Activated T-cell treated with anti-CD3 and anti-CD28 coated beads, Interleukin-2, amount 50 U/mL, for 24 hours (primary cell): ENCODE measurements at places on chromosomes 3 and 15.

DNA sequence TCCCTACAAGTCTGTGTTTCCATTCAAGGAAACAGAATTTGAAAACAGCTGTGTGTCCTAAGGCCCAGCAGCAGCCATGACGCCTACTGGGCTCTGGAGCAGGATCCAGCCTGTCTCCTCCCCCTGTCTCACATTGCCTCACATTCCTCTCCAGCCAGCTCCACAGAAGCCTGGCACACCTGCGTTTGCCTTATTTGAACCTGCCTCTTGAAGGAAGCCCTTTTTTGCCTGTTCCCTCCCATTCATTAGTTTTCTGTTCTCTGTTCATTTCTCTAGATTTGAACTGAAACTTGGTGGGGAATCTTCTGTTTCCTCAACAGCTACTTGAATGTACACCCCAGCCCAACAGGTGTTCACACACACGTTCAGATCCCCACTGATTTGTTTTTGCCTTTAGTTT lies 890.5 kb downstream of the TUSC7 start:
- no peak for DNase-seq

DNA sequence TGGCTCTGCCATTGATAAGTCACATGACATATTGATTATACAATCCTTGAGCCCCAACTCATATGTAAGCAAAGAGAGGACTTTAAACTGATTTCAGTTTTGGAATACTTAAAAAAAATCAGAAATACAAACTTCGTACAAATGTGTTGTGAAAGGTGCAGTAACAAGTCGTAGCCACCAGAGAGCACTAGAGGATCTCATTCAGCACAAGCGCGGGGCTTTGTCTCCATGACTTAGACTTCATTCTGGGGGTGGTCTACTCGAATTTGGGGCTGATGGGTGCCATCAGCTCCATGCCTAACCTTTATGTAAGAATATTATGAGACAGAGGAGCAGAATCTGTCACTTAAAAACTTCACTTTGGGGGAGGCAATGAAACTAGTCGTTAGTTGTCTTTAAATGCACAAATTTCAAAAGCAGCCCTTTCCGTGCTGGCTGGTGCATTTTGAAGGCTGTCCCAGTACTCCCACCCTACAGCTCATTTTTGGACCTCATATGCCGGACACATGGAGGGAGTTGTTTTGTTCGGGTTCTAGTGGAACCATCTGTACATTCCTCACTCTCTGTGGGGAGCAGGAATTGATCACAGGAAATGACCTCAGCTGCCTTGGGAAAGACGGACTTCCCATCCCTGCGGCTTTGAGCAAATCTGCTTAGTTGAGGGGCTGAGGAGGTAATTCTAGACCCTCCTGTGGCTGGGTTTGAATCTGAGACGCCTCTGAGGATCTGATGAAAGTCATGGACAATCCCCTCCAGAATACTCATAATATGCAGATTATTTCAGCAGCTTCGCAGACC lies 27.5 kb upstream of the MASP1 start:
- DNase-seq = peak; percentile 42

GRCh38 chr3:34837848-34838741 lies 801.2 kb upstream of the ARPP21 start:
- DNase-seq = no peak

GRCh38 chr3:20442846-20443245 lies 256.8 kb upstream of the SGO1 start:
- DNase-seq = no peak

- no peak for DNase-seq
These were observed 66.5 kb downstream of the LEKR1 start for GRCh38 chr3:156892701-156893100.

DNA sequence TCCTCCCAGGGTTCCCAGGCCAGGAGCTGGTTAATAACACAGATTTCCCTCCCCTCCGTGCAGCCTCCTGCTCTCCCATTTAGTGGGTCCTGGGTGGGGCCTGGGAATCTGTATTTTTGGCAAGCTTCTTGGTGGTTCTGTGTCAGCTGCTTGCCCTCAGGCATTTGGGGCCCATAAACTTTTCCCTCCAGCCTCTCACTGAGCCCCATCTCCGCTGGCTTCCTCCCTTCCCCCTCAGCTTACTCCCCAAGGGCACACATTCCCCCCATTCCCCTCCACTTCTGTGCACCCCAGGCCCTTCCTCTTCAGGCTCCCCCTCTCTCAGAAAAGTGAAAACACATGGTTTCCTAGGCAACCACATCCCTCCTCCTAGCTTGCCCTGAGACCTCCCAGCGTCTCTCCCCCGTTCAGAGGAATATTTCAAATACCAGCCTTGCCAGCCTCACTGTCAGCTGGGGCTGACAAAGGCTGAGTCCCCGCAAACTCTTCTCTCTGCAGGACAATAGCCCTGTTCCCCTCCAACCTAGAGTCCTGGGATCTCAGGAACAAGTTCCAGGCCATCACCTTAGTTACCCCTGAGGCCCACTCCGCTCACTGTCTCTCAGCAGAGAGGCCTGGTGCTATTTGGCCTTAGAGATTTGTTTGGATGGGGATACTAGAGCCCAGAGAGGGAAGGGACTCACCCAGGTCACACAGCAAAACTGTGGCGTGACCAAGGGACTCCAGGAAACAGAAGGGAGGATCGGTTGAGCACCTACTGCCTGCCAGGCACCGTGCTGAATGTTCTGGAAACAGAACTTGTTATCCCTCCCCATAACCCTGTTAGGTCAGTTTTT lies 44.6 kb upstream of the SMAD6 start:
- no peak for DNase-seq

GRCh38 chr15:39919748-39920509 lies at the start of gene GPR176:
GPR176 (minus strand) TSS chr15:39920266; CDS start chr15:39920026, 240 bp downstream.
- peak; percentile 61 for DNase-seq

GRCh38 chr15:65329984-65330735 lies 25.7 kb downstream of the RNU5B-1 start:
- no peak for DNase-seq

DNA sequence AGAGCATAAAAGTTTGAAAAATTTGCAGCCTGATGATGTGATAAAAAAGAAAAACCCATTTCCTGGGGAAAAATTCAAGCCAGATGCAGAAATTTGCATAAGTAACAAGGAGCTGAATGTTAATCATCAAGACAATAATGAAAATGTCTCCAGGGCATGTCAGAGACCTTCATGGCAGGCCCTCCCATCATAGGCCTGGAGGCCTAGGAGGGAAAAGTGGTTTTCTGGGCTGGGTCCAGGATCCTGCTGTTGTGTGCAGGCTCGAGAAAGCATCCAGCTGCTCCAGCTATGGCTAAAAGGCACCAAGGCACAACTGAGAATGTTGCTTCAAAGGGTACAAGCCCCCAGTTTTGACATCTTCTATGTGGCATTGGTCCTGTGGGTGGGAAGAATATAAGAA lies 1014.0 kb downstream of the SI start:
- no peak for DNase-seq

DNA sequence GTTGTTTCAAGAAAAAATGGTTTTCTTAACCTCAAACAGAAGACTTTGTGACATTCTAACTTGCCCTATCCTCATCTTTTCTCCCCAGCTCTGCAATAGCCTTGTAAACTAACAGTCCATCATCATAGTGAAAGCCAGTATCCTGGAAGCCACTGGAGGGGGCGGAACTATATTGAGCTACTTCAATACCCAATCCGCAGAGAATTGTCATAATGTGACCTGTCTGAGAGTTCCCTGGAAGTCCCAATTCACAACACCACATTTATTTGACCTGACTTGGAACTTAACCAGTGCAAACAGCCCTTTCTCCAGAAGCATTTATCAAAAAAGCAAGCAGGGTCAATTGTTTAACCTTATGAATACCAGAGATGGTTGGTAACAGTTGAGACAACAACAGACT lies 747.6 kb upstream of the GRM7 start:
- DNase-seq = no peak

- DNase-seq = no peak
These were observed 122.1 kb downstream of the FOXB1 start for GRCh38 chr15:60126200-60126599.

- DNase-seq = no peak
These were observed 216.0 kb upstream of the MCTP2 start for GRCh38 chr15:94015324-94015723.

- DNase-seq = peak; percentile 44
These were observed 440 bp downstream of the PRTG start for GRCh38 chr15:55742498-55742926.

GRCh38 chr3:156704370-156705036 lies 30.1 kb downstream of the TIPARP start:
- no peak for DNase-seq

- DNase-seq = no peak
These were observed 61.2 kb downstream of the PEAK1 start for GRCh38 chr15:77358545-77359240.
